Left renal pelvis (tissue), 4 donors: ENCODE measurements at places on chromosomes 7 and 10. TPM values are rescaled to one million over a fixed set of nuclear protein-coding genes. Genes with fewer than 3 reads are reported as not detected.

DNA sequence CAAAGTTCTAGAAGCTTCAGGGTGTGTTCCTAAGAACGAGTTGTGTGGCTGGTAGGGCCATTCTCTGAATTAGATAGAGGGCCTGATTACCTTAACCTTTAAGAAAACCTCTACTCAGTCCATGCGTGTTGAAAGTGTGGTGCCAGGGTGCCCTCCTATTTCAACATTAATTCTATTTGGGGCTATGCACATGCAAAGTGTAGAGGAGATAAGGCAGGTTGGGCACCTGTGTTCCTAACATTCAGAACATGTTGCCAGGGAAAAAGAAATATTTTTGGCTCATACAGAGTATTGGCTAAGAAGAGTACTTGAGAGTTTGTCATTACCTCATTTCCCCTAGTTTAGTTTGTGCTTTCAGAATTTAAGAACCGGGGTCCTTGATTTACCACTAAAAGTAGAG is 20.6 kb downstream of the SLC26A3 start:
- no peak for DNase-seq

DNA sequence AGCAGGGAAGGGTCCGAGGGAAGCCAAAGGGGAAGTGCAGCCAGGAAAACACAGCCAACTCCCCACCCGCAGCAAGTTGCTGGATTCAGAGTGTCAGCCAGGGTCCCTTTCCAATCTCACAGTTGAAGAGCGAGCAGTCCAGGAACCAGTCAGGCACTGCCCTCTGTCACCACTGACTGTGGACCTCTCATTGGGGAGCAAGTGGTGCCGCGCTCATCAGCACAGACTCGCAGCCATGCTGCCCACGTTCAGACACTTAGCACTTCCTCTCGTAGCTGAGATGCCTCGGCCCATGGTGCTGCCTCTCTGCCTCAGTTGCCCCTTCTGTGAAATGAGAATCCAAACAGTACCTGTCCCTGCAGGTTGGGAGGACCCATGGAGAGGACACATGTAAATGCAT is 123.6 kb upstream of the CHST15 start:
- DNase-seq = no peak

DNA sequence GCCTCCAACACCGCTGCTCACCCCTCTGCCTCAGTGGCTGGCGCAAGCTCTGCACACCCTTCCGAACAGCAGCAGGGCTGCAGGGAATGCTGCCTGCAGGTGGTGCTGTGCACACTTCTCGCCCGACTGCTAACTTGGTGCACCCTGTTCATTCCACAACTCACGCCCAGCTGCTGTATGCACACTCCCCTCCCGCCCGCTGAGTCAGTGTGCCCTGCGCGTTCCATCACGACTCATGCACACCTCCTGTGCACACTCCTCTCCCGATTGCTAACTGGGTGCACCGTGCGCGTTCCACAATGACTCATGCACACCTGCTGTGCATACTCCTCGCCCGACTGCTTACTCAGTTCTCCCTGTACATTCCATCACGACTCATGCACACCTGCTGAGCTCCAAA is 21.5 kb downstream of the ADARB2 start:
- no peak for DNase-seq

DNA sequence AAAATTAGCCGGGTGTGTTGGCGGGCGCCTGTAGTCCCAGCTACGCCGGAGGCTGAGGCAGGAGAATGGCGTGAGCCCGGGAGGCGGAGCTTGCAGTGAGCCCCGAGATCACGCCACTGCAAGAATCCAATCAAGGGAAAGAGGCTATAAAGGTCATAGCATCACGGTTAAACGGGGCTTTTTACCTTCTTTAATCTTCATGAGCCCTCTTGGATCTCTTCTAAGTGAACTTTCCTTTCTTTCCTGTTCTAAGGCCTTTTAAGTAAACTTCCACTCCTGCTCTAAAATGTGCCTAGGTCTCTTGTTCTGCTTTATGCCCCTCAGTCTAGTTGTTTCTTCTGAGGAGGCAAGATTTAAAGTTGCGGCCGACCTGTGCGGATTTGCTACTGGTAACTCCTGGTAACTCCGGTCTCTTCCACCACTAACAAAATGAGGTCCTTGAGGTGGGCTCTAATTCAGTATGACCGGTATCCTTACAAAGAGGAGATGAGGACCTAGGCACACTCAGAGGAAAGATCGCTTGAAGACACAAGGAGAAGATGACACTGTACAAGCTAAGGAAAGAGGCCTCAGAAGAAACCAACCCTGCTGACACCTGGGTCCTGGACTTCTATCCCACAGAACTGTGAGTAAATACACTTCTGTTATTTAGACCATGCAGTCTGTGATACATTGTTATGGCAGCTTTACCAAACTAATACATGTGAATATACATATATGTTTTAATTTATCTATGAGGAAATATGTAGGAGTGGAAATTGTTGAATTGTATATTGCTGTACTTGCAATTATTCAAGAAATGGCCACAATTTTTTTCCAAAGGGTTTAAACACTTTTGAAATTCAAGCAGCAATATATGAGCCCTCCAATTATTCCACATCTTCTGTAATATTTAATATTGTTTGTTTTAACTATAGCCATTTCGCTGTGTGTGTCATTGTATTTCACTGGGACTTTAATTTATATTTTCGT is 331.5 kb upstream of the CNTNAP2 start:
- DNase-seq = no peak

- DNase-seq = no peak
Measured at GRCh38 chr10:38147686-38148085, 53.5 kb downstream of the ZNF37A start.

Gene KIF20B
- 14.9 TPM for polyA plus RNA-seq

Gene SRRM3
- 0.14 TPM for polyA plus RNA-seq

- no peak for DNase-seq
Measured at GRCh38 chr10:131532745-131533341, 221.3 kb upstream of the TCERG1L start.

Gene PLA2G12B
- 7.2 TPM for polyA plus RNA-seq

Gene ADCYAP1R1
- polyA plus RNA-seq = 1.2 TPM

- no peak for DNase-seq
Measured at GRCh38 chr7:150716368-150716767, at the start of gene GIMAP1. Gene GIMAP1 (plus strand): TSS chr7:150716613. CDS start chr7:150719048, 2,435 bp downstream.

Gene CPA2
- polyA plus RNA-seq = 0.34 TPM

- no peak for DNase-seq
Measured at GRCh38 chr10:108783897-108784296, 1139.4 kb downstream of the XPNPEP1 start.

Gene CUZD1
- 1.9 TPM for polyA plus RNA-seq

- DNase-seq = no peak
Measured at GRCh38 chr7:22720791-22721786, 5.9 kb upstream of the IL6 start.

DNA sequence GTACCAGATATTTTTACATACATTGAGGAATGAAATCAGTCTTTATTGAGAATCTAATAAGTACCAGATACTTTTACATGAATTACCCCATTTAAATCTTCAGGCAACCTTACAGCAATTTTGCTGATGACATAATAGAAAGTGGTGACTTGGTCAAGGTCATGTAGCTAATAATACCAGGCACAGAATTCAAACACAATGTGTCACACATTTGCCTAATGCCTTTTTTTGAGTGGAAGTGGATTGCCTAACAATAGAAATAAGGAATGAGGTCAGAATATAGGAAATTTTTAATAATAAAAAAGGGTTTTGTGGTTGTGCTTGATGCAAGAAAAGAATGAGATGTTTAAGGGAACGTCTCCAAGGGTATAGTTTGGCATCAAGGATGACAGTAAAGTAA is 466.6 kb upstream of the IGFBP3 start:
- DNase-seq = no peak

DNA sequence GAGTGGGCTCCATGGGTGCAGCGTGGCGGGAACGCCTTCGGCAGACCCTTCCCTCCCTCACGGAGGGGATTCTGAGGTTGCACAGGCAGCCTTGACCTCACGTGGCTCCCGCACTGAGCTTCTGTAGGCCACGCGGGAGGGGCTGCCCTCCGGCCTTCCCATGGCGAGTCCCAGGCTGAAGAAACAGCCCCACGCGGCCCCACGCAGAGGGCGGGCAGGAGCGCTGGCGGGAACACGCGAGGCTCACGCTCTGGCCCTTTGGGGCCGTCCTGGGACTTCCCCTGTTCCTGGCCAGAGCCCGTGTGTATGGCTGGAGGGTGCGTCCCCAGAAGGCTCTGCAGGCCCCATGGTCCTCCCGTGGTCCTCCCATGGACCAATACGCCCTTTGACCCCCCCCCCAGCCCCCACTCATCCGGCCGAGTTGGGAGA is 21.7 kb upstream of the NKX6-2 start:
- DNase-seq = no peak
